NCI-H510A (cell line): ENCODE measurements at places on chromosomes 6 and 20.

DNA sequence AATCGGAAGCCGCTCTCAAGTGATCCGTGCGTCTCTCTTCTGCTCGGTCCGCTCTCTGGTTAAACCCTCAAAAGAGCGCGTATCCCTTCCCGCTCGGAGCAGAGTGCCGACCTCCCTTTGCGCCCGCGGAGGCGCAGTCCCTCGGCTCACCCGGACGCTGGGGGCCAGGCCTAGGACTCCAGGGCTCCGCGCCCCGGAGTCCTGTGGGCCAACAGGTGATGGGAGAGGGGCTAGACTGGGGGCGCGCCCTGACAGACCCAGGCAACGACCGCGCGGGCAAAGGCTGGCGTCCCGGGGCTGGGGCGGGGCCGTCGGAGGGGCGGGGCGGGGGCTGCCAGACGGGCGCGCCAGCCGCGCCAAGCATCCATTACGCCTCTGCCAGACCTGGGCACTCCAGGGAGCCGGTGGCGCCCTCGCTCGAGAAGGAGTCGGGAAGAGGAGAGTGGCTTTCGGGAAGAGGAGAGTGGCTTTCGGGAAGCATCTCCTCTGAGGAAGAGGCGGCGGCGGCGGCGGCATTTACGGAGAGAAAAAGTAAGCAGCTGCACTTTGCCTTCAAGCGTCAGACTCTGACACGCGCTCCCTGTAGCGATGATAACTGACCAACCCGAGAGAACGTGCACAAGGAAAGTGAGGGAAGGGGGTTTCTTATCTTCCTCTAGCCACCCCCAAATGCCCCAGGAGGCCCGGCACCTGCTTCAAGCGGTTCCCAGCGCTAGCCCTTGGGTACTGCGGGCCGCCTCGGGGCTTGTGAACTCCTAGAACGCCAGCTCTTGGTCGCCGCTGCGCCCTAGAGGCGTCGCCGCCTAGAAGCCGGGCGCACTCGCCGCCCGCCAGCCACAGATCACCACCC is 2.6 kb downstream of the EPHA7 start:
- DNase-seq: peak; percentile 77

DNA sequence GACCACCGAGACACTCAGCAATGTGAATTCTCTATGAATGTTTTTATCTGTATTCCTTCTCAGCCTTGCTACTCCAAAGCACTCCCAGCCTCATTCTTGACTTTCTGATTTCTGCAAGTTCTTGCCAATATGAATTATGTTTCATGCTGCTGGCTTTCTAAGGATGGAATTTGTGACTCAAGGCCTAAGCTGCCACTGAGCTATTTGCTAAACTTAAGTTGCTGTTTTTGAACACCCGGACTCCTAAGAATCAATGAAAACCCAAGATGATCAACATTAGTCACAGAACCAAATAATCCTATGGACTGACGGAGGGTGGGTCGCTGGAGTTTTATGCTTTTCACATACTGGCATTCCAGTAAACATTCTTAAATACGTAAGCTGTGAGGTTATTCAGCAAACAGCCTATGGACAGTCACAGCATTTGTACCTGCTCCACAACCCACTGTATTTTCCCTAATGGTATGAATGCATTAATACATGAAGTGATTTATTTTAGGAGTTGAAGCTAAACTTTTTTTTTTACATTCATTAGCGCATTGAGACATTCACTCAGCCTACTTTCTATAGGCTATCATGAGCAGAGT is 8.2 kb upstream of the PXDC1 start:
- DNase-seq: no peak

DNA sequence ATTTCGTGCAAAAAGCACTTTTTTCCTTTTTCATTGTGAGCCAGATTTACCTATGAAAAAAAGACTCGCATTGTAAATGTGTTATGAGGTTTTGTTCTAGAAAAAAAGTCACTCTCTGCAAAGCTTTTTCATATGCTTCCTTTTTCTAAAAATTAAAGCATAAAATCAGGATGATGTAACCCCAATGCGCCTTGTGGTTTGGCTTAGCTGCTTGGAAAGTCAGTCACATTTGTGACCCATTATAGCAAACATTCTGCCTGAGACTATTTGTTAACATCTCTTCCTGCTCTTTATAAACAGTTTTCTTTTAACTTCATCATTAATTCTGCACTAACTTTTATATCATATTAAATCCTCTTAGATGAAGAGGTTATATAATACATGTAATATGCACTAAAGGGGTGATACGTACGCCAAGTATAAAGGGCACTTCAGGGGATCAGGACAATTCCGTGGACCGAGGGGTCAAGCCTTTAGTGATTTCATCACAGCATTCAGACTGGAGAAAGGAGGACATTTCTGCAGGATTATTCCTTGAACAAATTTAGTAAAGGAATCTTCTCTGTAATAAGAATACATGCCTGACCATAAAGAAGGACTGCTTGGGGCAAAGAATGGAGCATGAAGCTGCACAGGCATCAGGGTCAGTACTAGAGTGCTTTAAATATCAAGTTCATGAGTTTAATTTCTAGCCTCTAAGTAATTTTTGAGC is 48.1 kb upstream of the SMLR1 start:
- no peak for DNase-seq

DNA sequence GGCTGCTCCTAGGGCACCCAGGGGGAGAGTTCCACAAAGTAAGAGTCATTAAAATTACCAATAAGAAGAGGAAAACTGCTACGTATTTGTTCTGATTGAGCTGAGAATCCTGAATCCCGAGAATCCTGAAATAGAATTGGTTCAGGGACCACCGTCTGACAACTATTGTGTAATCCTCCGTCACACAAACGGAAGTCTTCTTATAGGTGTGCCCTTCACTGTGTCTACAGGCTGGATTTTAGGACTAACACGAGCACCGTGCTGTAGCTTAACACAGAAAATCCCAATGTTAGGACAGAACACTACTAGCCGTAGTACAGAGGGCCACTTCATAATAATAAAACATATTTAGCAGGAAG is 50.6 kb upstream of the RNF182 start:
- peak; percentile 28 for DNase-seq

GRCh38 chr6:53375847-53376246 is 27.1 kb upstream of the ELOVL5 start:
- DNase-seq: no peak

DNA sequence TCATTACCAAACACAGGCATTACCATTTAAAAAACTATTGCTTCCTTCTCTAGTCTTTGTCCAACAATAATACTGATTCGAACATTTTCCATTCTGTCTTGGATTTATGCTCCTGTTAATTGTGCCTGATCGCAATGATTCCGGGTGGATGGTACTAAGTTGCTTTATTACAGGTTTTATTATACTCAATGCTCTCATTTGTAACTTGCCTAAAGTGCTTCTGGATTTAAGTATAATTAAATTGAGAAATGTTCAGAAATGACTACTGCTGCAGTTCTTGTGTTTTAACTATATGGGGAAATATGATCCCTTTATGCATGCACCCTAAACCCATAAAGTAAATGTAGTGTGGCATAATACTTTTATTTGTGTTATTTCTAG is 7.2 kb downstream of the TFAP2A start:
- DNase-seq: no peak

DNA sequence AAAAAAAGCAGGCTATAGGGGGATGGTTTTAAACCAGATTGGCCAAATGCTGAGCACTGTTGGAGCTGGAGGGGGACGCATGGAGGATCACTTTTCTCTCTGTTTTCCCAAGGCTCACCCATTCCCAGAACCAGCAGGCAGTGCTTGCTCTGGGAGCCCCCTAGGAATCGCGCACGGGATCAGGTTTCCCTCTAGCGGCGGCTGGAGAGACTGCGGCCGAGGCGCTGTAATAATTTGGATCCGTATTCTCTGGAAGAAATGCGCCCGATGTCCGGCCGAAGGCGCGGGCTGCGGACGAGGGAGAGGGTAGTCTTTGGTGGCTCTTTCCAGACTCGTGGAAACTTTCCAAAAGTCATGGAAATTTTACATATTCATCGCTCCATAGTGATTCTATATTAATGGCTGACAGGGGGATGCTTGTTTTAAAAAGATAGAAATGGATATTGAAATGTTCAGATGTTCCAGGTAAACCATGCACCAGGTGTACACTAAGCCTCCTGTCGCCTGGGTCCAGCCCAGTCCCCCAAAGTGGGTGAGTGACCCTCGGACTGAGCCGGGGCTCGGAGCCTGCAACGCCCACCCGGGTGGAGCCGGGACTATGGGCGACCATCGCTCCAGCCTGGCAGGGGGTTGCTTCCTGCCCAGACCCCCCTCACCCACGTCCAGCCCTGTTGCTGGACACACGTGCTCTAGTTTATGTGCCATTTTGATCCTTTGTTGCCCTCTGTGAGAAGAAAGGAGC is 78.7 kb upstream of the PHACTR3 start:
- no peak for DNase-seq

- DNase-seq: no peak
Observed at GRCh38 chr6:110939429-110940200, 18.9 kb upstream of the GTF3C6 start.

DNA sequence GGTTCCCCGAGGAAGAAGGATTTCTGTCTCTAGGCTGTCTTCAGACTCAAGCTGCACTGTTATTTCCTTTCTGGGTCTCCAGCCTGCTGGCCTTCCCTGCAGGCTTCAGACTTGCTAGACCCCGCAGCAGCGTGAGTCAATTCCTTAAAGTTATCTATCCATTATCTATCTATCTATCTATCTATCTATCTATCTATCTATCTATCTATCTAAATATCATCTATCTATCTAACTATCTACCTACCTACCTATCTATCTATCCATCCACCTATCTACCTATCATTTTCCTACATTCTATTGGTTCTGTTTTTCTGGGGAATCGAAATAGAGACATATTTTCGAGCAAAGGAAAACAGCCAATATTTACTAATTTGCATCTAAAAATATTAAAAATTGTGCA is 48.7 kb upstream of the BMP6 start:
- no peak for DNase-seq

GRCh38 chr6:108806665-108807064 is 41.6 kb upstream of the ARMC2 start:
- no peak for DNase-seq

DNA sequence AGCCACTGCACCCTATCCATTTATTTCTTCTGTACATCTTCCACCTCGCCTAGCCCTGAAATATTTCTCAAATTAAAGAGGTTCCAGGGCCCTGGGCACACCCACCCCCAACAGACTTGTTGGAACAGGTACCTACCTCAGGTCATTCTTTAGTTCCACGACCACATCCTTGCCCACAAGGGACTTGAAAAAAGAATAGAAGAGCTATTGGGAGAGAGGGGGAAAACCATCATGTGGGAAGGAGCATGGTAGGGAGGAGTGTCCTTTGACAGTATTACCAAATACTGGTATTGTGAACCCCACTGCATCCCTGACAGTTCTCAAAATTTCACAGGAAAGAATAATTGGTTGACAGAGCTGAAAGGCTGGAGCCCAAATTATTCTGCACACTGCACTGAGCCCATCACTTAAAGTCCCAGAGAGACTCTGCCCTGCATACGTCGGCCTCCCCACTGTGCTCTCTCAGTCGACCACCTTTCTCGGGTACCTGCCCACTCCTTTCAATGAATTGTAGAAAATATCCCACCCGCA is 762 bp downstream of the LSM2 start:
- DNase-seq: no peak

GRCh38 chr20:63394069-63394919 is 33.1 kb upstream of the CHRNA4 start:
- DNase-seq: no peak

GRCh38 chr20:59095140-59095539 is 52.6 kb upstream of the PRELID3B start:
- DNase-seq: no peak

- DNase-seq: no peak
Observed at GRCh38 chr6:32484614-32484998, 44.9 kb downstream of the HLA-DRA start.

GRCh38 chr6:47059216-47059885 is 17.2 kb upstream of the ADGRF1 start:
- no peak for DNase-seq

DNA sequence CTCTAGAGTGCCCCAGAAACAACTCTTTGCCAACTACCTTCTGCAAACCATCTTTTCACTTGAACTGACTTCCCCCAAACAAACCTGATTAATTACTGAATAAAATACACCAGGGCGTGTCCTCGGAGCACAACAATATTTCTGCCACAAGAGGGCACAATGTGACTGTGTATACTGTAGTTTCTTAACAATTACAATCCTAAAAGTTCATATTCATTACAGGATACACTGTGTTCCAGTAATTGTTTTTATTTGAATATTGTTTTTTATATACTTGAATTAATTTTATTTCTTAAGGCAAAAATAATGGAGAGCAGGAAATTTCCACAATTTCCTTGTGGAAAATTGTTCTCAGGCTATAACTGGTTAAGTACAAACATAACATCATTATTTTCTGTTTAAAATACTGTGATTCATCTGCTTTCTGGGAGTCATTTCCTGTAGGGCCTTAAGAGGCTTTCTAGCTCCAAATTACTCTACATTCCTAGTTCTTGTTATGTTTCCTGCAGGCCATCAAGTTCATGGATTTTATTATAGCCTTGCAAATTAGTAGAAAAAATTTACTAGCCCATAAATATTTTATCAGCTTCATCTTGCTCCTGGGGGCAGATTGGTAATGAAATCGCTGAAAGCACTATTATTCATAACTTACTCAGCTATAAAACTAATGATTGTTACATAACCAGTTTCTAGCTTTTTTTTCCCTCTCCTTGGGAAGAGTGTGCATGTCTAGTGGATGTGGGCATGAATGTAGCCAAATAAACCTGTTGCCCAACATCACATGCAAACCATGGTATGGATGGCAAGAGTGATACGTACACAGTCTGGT is 51.9 kb upstream of the SLC22A16 start:
- DNase-seq: no peak

GRCh38 chr20:24597051-24597450 is 127.6 kb downstream of the SYNDIG1 start:
- no peak for DNase-seq

- no peak for DNase-seq
Observed at GRCh38 chr20:45589725-45590124, 10.6 kb upstream of the WFDC8 start.

DNA sequence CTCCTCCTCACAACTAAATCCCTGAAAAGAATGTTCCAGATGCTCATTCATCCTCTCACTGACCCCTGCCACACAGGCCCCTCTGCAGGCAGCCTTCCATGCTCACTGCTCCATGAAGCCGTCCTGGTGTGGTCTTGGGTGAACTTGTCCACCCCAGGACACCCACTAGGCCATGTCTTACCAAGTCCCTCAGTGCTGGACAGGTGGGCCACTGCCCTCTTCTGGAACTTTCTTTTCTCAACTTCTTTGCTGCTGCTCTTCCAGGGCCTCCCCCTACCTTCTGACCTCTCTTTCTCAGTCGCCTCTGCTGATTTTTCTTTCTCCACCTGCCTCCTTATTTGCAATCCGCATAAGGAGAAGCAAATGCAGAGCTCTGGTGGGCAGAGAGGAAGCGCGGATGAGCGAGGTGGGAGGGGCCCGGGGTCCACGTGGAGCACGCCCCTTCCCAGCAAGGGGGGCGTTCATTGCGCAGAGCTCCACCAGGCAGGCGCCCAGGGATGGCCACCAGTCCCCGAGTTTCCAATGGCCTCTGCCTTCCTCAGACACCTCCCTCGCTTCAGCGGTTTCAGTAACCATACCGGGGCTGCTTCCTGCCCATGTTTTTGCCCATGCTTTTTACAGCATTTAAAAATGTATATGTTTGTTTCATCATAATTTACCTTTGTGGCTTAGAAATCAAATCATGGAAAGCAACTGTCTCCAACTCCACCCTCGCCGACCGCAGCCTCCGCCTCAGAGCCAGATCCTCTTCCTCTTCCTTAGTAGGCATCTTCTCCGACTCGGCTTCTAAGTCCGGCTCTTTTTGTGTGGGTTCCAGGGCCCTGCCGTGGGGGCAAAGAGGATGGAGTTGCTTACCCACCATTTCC is 129.6 kb downstream of the ZDHHC14 start:
- DNase-seq: no peak
